ENCODE measurements at places on chromosomes 12 and 14. TPM values are rescaled to one million over a fixed set of nuclear protein-coding genes. Genes with fewer than 3 reads are reported as not detected.

Gene ZFHX2
- total RNA-seq = 0.24 TPM

Gene IAPP
- total RNA-seq = not detected

Gene EGLN3
- 72.3 TPM for total RNA-seq

Gene CELA1
- total RNA-seq = not detected

Gene ASCL1
- not detected for total RNA-seq

Gene TAS2R14
- 2.5 TPM for total RNA-seq

Gene HIGD1C
- total RNA-seq = not detected

Gene TMEM179
- not detected for total RNA-seq

Gene CD163L1
- 0.32 TPM for total RNA-seq
